Endothelial cell of umbilical vein (primary cell): ENCODE measurements at places on chromosomes 13 and 19.

DNA sequence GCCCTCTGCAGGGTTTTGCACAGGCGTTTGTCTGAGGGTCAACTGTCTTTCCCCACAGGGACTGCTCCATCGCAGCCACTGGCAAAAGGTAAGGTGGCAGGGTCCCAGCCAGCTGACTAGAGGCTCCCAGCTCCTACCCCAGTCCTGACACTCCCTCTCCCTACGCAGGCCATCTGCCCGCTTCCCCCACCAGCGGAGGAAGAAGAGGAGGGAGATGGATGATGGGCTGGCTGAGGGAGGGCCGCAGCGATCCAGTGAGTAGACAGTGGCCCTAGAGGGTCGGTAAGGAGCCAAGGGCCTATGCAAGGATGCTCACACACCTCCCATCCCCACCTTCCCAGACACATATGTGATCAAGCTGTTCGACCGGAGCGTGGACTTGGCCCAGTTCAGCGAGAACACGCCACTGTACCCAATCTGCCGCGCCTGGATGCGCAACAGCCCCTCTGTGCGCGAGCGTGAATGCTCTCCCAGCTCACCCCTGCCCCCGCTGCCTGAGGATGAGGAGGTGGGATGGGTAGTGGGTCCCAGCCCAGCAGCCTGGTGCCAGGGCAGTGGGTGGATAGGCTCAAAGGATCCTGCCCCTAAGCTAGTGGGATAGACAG lies 4.0 kb downstream of the HSPB6 start:
- DNase-seq, result no peak

DNA sequence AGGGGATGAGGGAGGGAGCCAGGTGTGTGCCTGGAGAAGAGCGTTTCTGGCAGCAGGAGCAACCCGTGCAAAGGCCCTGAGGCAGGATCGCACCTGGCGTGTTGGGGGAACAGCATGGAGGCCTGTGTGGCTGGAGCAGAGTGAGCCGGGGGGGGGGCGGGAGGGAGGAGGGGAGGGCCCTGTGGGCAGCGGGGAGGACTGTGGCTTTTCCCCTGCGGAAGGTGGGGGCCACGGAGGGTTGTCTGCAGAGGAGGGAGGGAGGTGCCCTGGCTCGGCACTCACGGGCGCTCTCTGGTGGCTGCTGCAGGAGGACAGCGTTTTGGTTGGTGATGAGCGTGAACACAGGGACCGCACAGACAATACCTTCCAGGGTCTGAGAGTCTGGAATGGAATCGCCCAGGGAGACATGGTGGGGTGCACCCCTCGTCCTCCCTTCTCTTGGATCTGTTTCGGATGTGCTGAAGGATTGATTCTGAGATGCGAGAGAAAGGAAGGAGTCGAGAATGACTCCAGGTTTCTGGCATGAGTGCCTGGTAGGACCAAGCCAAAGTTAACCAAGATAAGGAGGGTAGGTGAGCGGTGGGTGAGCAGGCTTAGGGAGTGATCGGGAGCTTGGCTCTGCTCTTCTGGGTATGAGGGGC lies 6.5 kb downstream of the RAB11B start:
- peak; percentile 74 for DNase-seq

GRCh38 chr19:42468273-42468796 lies 25.6 kb upstream of the CXCL17 start:
- DNase-seq, result no peak

GRCh38 chr13:27923794-27924528 lies 4.2 kb downstream of the PDX1 start:
- no peak for DNase-seq

- DNase-seq, result no peak
Observed at GRCh38 chr13:98390086-98390715, 186.7 kb downstream of the STK24 start.

DNA sequence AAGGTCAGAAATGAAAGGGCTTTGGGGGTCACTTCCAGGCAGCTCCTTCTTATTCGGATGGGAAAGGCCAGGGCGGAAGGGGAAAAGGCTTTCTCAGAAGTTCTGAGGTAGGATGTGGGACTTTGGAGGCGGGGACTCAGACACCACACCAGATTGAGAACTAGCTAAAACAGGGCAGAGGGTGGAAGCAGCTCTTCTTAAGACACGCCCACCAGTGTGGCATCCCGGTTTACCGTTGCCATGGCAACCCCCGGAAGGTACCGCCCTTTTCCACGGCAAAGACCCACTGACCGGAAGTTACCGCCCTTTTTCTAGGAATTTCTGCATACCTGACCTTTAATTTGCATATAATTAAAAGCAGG lies 3.8 kb upstream of the LILRA5 start:
- no peak for DNase-seq

DNA sequence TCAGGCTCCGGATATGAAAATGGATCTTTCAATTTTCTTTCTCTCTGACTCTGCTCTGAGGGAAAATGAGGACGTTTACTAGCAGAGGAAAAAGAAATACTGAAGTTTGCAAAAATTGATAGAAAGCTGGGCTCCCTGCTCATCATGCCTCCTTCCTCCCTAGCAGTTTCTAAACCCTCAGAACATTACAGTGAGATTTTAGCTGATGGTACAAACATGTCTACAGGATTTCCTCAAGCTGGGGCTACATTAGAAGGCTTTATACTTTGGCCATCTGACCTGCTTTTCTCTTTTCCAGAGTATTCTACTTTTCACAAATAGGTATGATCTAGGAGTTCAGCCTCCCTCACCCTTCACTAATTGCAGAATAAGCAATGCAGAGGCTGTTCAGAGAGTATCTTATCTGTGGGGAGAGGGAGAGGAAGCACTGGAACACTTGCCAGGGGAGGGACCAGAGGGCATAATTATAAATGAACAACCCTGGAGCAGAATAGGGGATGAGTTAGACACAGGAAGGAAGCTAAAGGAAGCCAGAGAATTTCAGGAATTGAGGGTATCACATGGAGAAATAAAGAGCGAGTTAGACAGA lies 30.0 kb downstream of the CEACAM1 start:
- no peak for DNase-seq

DNA sequence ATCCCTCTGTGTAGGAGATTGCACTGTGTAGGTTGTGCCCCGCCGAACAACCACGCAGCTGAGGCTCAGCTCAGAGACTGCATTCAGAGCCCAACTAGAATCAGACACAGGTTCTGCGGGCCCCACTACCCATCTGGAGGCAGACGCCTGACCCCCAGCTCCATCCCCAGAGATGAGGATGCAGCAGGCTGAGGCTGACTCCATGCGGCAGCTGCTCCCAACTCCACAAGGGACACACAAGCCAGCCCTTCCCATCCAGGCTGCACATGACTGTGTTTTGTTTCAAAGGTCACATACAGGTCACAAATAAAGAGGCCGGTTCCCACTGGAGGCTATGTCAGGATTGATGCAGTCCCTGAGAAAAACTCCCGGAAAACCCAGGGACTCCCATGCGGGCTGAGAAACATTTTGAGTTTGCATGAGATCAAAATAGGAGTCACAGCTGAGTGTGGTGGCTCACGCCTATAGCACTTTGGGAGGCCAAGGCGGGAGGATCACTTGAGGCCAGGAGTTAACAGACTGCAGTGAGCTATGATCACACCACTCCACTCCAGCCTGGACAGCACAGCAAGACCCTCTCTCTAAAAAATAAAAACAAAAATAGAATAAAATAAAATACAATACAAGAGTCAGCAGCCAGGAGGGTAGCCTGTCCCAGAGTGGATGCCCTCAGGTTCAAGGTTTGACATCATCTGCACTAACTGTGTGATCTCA lies 14.0 kb downstream of the ELL start:
- peak; percentile 31 for DNase-seq

DNA sequence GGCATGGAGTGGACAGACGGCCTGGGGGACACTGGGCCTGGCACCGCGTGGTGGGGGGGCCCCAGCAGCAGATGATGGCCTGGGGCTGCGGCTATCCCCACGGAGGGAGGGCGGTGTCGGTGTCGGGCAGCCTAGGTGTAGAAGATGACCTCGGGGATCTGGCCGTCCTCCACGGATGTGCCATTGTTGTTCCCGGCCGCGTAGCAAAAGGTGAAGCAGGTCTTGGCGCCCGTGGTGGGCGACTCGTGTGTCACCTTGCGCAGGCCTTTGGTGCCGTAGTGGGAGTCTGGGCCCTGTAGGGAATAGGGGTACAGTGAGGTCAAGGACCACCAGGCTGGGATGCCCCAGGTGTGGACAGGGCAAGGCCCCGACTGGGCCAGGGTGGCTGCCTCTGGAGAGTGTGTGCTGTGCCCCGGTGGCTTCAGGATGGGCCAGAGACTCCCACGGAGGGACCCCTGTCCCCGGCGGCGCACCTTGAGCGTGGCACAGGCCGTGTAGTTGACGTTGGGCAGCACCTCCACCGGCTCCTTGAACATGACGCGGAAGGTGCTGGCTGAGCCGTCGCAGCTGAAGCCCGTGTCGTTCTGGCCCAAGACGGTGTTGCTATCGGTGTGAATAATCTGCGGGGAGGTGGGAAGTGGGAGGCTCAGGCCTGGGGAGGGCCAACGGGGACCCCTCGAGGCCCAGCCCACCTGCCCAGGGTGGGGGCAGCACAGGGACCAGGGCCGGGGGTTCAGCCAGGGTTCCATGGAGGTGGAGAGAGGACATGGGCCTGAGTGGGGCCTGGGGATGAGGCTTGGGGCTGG lies 29.0 kb downstream of the BTBD2 start:
- no peak for DNase-seq

- DNase-seq, result peak; percentile 55
Observed at GRCh38 chr13:73835138-73835721, 299.0 kb downstream of the KLF12 start.

GRCh38 chr13:30442926-30443325 lies 20.6 kb downstream of the UBE2L5 start:
- no peak for DNase-seq

- DNase-seq, result no peak
Observed at GRCh38 chr19:55389386-55390317, 3.9 kb downstream of the RPL28 start.

- DNase-seq, result peak; percentile 74
Observed at GRCh38 chr13:40230833-40231266, 435.6 kb downstream of the FOXO1 start.

- no peak for DNase-seq
Observed at GRCh38 chr19:2352121-2352520, 7.9 kb upstream of the TMPRSS9 start.

DNA sequence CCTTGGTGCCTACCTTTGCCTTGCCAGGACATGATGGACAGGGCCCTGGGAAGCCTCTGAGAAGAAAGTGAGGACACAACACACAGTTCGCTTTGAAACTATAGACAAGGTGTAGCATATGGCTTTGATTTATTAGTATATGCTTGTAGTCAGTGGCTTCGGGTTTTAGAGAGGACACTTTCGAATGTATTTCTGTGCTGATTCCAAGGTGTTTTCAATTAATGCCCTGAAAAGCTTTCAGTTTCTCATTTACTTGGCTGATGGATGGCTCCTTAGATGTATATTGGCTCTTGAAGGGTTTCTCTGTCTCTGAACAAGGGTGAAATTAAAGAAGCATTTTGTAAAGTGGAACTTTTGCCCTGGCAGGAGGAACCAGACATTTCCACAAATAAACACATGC lies 106.9 kb downstream of the POSTN start:
- no peak for DNase-seq

- DNase-seq, result no peak
Observed at GRCh38 chr13:83377491-83377890, 504.8 kb downstream of the SLITRK1 start.

- peak; percentile 31 for DNase-seq
Observed at GRCh38 chr13:112014857-112015256, 52.1 kb upstream of the SOX1 start.

GRCh38 chr13:44402899-44403445 lies 29.3 kb downstream of the SERP2 start:
- no peak for DNase-seq

DNA sequence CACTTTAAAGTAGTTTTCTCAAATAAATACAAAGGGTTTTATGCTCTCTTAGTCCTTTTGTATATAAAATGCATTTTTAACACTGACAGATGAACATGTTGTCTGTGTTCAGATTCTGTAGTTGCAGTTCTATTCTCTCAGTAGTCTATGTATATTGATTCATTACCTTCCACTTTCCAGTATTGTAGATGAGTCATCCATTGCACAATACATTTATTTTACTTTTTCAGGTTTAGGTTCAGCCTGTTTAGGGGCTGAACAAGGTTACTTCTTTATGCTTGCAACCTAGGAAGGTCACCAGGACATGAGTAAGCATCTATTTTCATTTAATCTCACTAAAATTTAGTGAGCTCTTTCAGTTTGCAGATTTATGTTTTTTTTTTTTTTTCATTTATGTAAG lies 173.6 kb downstream of the NALCN start:
- DNase-seq, result no peak

DNA sequence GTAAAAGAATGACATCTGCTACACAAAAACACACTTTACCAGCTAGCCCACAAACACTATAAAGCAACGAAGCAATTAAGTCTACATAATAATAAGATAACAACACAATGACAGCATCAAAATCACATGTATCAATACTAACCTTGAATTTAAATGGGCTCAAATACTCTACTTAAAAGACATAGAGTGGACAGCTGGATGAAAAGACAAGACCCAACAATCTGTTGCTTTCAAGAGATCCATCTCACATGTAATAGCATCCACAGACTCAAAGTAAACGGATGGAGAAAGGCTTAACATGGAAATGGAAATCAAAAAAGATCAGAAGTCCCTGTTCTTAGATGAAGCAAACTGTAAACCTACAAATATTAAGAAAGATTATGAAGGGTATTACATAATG lies 2175.9 kb downstream of the PCDH9 start:
- DNase-seq, result no peak

GRCh38 chr19:17775245-17775927 lies 19.6 kb upstream of the B3GNT3 start:
- peak; percentile 32 for DNase-seq

DNA sequence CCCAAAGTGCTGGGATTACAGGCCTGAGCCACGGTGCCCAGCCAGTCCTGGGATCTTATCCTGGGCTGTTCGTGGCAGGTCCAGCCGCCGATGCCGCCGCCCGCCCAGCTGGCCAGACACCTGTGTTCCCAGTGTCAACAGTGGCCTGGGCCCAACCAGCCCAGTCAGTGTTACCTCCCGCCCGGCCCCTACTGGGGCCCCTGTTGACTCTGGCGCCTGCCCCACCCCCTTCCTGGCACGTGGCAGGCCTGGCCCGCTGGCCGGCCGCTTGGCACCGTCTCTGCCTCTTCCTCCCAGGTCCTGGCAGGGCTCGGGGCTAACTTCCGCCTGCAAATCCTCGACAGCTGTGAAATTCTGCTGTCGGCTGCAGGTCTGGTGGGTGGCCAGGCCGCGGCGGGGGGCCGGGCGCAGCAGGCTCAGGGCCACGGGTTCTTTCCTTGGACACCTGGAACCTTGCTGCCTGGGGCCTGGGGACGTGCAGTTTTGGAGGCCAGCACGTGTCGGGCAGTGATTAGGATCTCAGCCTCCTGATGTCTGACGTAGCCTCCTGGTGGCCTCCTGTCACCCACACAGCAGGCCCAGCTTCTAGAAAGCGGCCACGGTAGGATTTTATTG lies 9.1 kb downstream of the ARID3A start:
- DNase-seq, result peak; percentile 93
